ENCODE measurements at places on chromosomes 11 and 22.

- no peak for DNase-seq
These were observed 145.8 kb upstream of the ARHGAP20 start for GRCh38 chr11:110857892-110858546.

- DNase-seq, result no peak
These were observed 5.4 kb downstream of the DAGLA start for GRCh38 chr11:61685617-61685967.

GRCh38 chr11:117520201-117520600, 192.5 kb downstream of the CEP164 start:
- DNase-seq, result no peak

GRCh38 chr22:45179276-45180049, 15.7 kb downstream of the NUP50 start:
- no peak for DNase-seq

DNA sequence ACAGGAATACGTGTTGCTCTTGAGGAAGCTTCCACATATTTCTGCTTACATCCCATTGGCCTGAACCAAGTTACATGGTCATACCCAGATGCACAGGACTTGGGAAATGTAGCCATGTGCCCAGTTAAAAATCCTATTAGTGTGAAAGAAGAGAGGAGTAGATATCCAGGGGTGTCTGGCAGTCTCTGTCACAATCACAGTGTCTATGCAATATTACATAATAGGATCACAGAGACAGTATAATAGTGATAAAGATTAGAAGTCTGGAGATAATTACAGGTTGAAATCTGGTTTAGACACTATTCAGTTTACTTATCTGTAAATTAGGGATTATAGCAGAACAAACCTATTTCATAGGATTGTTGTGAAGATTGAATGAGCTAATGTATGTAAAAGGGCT, 62.6 kb upstream of the SLC6A5 start:
- DNase-seq, result no peak

DNA sequence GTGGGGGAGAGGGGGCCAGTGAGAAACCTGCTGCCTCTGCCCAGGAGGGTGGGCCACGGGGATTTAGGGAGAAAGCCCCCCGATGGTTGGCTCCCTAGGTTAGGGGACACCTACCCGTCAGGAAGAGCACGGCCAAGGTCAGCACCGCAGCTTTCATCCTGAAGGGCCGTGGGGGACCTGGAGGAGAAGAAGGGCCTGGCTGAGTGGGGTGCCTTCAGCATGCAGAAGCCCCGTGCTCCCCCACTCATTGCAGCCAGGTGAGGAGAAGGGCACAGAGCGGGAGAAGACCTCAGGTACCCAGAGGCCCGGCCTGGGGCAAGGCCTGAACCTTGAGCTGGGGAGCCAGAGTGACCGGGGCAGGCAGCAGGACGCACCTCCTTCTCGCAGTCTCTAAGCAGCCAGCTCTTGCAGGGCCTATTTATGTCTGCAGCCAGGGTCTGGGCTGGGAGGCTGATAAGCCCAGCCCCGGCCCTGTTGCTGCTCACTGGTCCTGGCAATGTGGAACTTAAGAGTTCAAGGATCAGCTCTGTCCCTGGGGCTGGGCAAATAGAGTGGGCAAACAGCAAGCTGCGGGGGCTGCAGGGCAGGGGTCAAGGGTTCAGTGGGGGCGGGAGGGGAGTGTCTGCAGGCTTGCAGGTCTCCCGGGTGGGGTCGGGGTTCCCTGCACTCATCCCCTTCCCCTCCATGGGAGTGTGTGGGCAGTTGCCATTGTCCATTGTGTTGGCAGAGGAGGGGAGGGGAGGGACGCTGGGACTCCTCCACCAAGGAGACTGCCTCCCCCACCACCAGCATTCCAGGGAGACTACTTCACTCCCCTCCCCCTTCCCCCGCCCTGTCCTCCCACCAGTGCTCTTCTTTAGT, at the start of gene APOA1:
APOA1 (minus strand) TSS at position 392 of the 861 bp plus-strand sequence; CDS start at position 157, 235 bp downstream.
- DNase-seq, result no peak

DNA sequence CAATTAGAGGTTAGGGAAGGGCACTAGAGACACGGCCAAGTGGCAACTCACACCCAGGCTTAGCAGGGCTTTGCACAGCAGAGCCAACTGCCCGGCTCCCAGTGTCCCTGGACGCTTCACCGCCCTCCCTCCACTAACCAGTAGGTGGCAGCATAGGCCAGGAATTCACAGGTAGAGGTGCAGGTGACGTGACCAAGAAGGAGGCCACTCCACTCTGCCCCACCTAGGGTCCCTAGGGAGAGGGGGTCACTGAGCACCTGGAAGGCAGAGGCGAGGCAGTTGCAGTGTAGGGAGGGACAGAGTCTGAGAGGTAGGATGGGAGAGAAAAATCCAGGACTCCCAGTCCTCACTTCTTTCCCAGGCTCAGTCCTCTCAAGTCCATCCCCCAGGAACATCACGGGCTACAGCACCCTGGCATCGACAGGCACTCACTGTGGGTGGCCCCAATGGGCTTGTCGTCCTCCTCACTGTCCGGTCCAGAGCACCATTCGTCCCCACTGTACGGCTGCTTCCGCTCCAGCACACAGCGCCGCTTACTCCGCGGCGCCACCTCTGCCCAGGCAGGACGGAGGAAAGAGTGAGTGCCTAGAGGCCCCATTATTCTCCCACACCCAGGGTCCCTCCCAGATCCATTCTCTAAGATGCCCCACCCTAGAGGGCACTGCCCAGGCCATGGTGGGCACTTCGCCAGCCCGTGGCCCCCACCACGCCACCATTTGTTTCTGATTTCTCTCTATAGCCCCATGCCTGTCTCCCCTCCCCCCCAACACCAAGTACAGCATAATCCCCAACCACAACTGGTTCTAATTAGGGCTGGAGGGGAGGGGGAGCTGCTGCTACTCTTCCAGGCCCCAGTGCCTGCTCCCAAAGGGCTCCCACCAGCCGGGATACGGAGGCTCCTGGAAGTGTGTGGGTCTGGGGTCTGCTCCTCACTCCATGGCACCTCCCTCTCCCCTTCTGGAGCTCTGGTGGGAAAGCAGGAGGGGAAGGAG, 18.4 kb downstream of the BCL9L start:
- no peak for DNase-seq

DNA sequence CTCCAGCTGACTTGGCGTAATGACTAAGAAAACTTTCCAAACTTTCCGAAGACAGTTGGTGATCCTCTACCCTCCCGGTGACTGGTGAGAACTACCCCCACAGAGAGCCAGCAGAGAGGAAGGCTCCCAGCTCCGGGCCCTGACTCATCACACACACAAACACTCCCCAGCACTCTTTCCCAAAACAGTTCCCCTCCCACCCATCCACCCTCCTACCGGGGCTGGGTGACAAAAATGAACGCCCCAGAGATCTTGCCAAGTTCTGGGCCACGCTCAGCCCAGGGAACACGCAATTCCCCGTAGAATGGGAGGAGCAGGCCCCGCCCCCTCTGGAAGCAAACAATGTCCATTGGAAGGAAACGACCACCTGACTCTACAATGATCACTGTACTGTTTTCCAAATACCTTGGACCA, 21.3 kb upstream of the JAM3 start:
- DNase-seq, result no peak

- DNase-seq, result no peak
These were observed 29.6 kb upstream of the UPB1 start for GRCh38 chr22:24465566-24465965.

DNA sequence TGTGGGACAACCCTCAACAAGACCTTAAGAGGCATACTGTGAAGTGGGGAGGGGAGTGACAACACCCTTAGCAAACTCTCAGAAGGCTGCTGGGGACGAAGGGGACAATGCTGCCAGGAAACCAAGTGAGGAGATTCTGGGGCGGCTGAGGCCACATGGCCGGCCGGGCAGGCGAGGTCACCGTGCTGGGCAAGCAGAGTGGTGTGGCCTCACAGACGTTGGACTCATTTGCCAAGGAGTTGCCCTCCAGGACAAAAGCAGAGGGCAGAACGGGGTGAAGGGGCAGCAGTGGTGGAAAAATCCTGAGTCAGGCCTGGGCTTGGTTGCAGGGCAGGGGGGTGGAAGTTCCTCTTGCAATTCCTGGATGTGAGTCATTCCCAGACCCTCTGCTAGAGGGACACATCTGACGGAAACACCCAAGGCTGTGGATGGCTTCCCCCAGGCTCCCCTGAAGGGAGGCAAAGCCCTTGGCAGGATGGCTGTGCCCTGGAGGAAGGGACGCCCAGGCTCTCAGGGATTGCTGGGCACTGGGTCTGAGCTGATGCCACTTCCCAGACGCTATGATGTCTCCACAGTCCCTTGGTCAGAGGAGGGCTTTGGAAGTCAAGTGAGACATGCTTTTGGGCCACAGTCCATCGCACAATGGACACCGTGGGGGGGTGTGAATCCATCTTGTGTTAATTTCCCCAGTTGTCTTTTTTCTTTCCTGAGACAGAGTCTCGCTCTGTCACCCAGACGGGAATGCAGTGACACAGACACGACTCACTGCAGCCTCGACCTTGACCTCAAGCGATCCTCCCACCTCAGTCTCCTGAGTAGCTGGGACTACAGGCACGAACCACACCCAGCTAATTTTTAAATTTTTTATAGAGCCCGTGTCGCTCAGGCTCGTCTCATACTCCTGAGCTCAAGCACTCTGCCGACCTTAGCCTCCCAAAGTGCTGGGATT, 16.2 kb upstream of the SHANK3 start:
- DNase-seq, result no peak

GRCh38 chr22:49243335-49243734, 584.3 kb downstream of the BRD1 start:
- no peak for DNase-seq

- no peak for DNase-seq
These were observed 168.7 kb downstream of the WT1 start for GRCh38 chr11:32266601-32267000.

GRCh38 chr11:36356201-36356600, 60.1 kb downstream of the PRR5L start:
- no peak for DNase-seq

GRCh38 chr11:91850533-91851275, 373.9 kb upstream of the FAT3 start:
- no peak for DNase-seq

GRCh38 chr11:43751726-43752125, 71.2 kb downstream of the HSD17B12 start:
- DNase-seq, result no peak

DNA sequence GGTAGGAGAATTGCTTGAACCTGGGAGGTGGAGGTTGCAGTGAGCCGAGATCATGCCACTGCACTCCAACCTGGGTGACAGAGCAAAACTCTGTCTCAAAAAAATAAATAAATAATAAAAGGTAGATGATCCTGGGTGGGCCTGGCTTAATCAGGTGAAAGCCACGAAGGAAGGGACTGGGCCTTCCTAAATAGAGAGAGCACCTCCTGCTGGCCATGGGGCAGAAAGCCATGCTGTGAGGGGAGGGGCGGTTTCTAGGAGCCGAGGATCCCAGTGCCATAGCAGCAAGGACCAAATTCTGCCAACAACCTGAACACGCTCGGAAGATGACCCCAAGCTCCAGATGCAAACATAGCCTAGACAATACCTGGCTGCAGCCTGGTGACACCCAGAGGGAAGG, 24.5 kb upstream of the DGKZ start:
- DNase-seq, result no peak

GRCh38 chr11:77749232-77749631, 71.3 kb downstream of the RSF1 start:
- DNase-seq, result no peak

DNA sequence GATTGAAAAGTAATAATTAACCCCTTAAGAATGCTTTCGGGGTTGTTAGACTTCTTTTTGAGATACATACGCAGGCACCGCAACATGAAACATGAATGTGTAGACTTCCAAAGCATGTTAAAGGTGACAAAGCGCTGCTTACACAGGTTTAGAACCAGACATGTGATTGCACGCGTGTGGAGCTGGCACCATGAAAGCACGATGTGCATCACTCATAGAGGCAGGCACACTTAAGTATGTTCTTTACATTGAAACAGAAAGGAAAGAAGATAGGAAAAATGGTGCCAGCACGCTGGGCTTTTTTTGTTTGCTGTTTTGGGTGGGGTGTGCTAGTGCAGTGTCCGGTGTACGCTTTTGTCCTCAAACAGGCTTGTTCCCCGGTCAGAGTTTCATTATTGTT, 83.6 kb upstream of the PPARA start:
- DNase-seq, result no peak

GRCh38 chr11:103803062-103803461, 233.4 kb upstream of the DDI1 start:
- no peak for DNase-seq

DNA sequence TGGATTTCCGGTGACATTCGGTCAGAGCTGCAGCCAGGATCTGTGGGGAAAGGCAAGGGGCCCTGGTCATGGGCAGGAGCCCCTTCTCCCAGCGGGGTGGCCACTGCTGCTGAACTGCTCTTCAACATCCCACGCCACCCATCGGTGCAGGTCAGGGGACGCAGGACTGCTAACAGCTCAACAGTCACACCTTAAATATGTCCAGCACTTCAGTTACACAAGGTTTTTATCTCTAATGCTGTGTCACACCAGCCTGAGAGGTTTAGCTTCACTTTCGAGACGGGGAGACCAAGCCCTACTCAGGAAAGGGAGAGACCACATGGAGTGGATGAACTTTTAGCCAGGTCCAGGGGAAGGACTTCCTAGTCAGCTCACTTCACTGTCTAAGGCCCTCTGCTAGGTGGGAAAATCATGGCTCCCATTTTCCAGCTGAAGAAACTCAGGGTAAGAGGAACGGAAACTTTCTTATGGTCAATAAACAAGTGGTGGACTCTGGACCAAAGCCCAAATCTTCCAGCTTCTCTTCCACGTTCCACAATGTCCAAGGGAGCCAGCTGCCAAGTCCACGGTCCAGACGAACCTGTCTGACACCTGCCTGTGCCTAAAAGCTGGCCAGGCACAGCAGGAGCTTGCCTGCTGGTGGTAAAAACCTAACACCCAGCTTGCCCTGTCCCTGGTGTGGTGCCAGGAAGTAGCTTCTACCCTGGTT, 21.0 kb upstream of the CHADL start:
- DNase-seq, result no peak

DNA sequence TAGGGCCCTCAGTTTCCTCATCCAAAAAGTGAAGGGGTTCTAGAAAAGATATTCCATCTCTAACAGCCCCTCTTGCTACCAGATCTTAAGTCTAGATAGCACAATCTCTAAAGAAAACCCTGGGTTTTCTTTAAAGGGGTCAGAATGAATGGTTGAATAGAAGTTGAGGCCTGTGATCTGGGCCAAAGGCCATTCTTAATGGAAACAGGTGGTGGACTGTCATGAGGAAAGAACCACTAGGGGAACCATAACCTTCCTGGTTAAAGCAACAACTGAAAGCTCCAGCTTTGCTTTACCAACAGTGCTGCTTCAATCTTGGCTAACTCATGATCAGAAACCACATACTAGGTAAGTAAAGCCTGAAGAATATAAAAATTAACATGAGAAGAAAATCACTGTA, 1.8 kb downstream of the CELF1 start:
- no peak for DNase-seq
